ENCODE measurements at places on chromosomes 6 and 20.
A peak's percentile ranks its signal among the peaks of the same experiment; 100 is the strongest.

GRCh38 chr6:139868576-139868975 lies 494.1 kb upstream of the CITED2 start:
- DNase-seq, result no peak

DNA sequence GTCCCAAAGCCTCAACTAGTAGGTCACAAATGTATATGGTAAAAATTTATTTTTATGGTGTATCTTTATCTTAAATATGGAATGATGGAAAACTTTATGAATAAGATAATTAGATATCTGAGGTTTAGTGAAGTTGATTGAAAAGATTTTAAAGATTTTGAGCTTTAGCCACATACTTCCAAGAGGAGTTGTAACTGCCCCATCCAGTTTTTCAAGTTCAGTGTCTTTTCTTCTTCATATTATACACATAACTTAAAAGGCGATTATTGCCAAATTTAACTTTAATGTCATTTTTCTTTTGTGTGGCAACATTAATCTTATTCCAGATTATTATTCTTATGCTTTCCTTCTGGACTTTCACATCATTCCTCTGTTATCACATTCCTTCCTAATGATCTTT lies 266.4 kb downstream of the TINAG start:
- no peak for DNase-seq

- DNase-seq, result no peak
Observed at GRCh38 chr20:15862178-15862577, 711.1 kb downstream of the KIF16B start.

DNA sequence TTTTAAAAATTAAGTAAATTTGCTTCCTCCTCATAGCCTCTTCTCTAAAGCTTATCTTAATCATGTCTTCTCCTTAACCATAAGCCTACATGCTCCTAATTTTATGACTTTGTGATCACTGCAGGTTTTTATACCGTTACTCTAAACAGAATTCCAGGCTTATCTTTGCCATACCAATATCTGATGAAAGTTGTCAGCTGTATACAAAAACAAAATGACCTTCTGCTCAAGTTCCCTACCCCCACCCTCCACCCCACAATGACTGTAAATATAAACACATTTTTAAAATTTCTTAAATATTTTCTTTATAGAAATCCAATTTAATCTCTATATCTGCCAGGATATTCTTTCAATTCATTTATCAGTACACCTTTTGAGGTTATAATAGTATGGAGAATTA lies 60.5 kb upstream of the SGK1 start:
- DNase-seq, result no peak

DNA sequence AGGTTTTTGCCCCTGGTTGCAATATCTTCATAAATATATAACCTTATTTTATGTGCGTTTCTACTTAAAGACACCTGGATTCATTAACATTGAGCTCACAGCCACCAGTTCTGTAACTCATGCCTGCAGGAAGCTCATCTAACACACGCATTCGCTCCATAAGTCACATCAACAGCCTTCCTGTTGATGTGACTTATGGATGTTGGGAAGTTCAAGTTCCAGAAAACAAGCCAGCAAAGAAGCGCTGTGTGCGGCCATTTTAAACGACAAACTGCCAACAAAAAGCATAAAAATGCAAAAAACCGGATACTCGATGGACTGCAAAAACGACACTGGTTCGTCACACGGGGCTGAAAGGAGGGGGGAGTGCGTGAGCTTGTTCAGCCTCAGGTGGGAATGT lies 77.9 kb upstream of the NFATC2 start:
- no peak for DNase-seq

DNA sequence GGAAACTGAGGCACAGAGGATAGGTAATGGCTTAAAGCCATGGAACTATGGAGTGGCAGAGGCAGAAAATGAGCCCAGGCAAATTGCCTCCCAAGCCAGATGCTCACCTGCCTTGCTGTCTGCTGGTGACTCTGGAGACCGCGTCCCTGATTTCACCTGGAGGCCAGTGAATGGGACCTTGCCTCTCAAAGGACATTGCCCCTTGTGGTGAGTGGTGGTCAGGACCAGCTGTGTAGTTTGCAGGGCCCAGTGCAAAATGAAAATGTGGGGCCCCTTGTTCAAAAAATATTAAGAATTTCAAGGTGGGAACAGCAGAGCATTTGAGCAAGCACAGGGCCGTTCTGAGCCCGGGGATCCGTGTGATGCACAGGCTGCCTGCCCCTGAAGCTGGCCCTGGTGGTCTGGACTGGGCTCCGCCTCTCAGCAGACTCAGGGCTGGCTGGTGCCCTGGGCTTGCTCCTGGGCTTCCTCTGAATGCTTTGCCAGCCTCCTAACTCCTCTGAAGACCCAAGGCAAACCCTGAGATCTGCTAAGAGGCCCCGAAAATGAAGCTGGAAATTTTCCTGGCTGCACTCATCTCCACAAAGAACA lies 19.8 kb upstream of the KCNG1 start:
- DNase-seq, result no peak

DNA sequence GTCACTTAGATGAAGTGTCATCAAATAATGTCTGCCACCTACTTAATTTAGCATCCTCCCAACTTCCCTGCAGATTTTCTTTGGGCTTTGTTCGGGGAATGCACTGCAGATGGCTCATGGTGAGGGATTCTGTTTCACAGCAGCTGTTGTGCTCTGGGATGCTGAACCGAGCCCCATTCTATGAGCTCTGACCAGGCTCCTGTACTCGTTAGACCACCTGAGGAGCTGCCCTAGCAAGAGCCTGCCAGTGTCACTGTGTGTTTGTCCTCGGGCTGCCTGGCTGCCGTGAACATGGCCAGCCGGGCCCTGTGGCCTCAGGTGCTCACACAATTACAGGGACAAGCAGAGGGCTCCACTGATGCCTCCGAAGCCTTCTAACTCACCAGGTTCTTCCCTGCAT lies 238.8 kb upstream of the ECI2 start:
- DNase-seq, result no peak

DNA sequence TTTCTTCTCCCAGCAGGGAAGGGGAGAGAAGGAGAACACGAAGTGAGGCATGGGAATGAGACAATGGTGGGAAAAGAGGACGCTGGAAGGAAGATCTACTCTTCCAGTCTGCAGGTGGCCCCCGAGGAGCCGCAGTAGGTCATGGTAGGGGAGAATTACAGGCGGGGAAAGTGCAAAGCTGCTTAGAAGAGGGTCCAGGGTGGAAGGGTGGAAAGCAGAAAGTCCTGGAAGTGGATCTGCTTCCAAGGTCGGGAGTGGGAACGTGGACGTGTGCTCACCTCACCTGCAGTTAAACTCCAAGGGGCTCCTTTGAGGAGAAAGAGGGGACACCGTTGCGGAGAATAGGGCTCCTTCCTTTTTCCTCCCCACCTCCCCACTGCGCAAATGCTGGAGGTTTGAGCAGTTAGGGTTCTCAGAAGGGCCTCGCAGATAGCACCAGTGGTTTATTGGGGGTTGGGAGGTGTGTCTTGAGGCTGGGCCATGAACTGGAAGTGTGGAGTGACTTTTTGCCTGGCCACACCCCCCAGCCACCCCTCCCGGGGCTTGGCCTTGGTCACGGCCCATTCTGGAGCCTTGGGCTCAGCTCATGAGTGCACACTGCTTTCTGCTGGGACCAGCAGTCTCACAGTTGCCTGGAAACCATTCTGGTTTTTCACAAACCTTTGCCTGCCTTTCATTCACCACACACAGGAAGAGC lies 100.4 kb upstream of the MLN start:
- peak; percentile 62 for DNase-seq

DNA sequence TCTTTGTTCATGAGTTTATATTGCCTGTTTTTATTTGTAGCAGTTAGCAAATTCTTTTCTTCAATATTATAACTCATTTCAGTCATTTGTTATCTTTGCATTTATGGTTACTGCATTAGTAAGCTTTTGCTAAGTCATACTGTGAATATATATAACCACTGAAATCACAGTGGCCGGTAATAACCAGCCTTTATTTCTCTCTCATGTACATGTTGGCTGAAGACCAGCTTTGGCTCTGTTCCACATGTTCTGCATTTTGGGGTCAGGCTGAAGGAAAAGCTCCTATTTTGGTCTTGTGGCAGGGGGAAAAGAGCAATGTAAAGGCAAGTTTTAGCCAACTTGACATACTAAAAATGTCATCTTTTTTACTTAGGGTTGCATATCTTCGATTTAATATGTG lies 276.3 kb downstream of the BCKDHB start:
- DNase-seq, result no peak

GRCh38 chr6:155850408-155850841 lies 394.8 kb upstream of the NOX3 start:
- DNase-seq, result no peak

DNA sequence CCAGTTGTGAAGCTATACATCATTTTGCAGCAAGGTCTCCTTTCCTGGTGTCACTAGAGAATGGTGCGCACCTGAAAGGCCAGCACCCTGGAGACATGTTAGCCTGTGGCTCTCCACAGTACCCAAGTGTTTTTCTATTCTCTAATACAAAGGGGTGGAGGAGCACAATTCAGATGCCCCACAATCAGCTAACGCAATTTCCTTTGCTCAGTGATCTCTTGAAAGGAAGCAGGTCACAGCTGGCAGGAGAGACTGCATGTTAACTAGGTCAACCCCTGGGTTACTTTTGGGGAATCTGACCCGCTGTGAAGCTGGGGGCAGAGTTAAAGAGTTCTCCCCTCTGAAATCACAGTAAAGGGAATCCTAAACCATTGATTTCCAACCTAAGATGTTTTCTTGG lies 92.5 kb downstream of the B3GAT2 start:
- no peak for DNase-seq

GRCh38 chr6:3409699-3410384 lies 47.0 kb downstream of the SLC22A23 start:
- no peak for DNase-seq

- DNase-seq, result no peak
Observed at GRCh38 chr6:84353459-84354423, 126.3 kb upstream of the CEP162 start.

GRCh38 chr6:49668083-49668511 lies 31.5 kb upstream of the RHAG start:
- DNase-seq, result no peak

DNA sequence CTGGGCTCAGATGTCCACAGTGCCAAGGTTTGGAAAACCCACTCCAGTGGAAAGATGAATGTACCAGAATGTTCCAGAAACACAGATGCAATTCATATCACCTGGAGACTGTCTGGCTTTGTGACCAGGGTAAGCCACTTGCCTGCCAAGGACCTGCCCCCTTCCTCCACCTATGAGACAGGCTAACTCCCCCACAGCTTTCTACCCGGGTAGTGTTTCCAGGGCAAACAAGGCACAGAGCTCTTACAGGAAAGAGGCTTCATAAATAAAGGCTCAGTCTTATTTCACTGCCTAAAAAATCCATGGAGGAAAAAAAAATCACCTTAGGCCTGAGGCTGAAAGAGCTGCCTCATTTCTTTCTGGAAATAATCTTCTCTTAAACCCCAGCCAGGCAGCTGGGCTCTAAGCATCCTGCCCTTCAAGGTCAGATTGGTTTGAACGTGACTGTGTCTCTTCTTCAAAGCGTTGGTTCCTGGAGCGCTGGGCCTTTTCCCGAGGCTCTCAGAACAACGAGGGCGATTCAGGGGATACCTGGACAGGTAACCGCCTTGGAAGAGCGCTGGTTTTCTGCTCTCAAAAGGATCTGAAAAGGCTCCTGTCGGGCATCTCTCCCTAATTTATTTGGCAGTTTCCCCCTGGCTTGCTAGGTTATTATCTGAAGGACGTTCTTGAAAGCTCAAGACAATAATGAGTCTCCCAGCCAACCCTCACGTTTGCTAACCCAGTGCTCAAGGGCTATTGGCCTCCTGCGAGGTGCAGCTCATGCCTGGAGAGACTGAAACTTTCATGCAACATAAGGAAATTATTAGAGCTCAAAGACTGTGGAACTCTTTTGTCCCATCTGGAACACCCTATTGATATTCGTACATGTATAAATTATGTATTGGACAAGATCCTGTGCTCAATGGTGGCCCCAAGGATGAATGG lies 199.2 kb upstream of the PMEPA1 start:
- DNase-seq, result no peak

DNA sequence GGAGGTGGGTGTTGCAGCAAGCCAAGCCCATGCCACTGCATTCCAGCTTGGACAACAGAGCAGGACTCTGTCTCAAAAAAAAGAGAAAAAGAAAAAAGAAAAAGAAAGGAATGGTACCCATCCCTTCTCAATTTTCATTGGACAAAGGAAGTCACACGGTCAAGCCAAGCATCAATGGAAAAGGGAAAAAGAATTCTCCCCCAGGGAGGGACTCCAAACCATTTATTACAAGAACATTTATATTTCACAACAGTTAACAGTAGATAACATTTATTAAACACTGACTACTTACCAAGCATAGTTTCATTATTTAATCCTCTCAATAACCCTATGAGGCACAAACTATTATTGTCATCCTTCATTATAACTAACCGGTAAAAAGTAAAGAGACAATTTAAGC lies 6.6 kb upstream of the KIF13A start:
- no peak for DNase-seq

GRCh38 chr20:60104993-60105803 lies 147.0 kb downstream of the CDH26 start:
- DNase-seq, result no peak

- DNase-seq, result no peak
Observed at GRCh38 chr6:43509142-43509983, 783 bp downstream of the LRRC73 start.

DNA sequence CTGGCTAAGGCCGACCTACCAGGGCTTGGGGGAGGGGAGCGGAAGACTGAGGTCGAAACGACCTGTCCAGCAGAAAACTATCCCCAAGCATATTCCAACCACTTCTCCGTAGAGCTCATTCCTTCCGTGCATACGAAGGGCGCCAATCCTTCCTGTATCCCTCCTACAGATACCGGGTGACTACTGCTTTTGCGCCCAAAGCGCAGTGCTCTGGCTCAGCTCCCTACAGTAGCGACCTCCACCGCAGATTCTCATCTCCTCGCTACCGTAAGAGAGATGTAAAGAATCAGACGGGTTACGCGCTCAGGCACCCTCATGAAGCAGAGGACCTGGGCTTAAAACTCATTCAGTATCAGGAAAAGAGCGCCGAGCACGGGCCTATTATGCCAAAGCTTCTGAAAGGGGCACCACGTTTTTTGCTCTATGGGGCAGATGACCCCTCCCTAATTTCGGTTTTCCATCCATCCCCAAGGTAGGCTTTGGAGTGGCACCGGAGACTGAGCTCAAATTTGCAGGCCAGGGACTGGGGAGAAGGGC lies 563 bp upstream of the NNAT start:
- no peak for DNase-seq

DNA sequence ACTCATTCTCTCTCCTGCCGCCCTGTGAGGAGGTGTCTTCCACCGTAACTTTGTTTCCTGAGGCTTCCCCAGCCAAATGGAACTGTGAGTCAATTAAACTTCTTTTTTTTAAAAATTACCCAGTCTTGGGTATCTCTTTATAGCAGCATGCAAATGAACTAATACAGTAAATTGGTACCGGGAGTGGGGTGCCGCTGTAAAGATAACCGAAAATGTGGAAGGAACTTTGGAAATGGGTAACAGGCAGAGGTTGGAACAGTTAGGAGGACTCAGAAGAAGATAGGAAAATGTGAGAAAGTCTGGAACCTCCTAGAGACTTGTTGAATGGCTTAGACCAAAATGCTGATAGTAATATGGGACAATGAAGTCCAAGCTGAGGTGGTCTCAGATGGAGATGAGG lies 55.8 kb downstream of the EPB41L2 start:
- DNase-seq, result no peak

GRCh38 chr6:42075159-42075838 lies 25.0 kb downstream of the TAF8 start:
- DNase-seq, result peak; percentile 62

- no peak for DNase-seq
Observed at GRCh38 chr6:167932468-167933276, 64.8 kb upstream of the KIF25 start.

GRCh38 chr20:25533920-25534700 lies 51.2 kb downstream of the NINL start:
- no peak for DNase-seq
